CD4-positive, alpha-beta T cell treated with Interleukin-17A for 4 hours (primary cell): ENCODE measurements at places on chromosomes 2 and 18.

GRCh38 chr2:44777537-44777936, 164.0 kb upstream of the SIX3 start:
- no peak for DNase-seq

GRCh38 chr18:5285326-5285725, 10.2 kb downstream of the ZBTB14 start:
- no peak for DNase-seq

DNA sequence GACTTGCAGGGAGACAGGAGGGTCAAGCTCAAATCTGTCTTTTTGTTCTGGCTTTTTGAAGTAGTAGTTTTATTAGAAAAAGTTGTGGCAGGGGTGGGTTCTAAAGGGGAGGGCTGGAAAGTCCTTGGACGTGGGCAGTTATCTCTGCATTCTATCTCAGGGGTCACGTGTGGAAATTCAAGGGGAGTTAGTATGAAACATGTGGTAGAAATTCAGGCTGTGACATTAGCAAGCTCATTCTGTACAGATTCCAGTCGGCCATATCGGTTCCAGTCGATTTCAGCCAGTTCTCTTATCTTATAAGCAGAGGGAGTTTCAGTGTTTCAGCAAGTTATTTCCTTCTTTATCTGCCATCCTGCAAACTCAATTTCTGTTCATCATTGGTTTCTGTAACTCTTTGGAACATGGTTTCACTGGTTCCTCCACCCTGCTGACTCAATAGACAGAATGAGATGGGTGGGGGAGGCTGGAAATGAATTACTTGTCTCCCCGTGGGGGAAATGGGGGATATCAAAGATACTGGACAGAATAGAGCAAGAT, 53.0 kb downstream of the RAB27B start:
- no peak for DNase-seq

- no peak for DNase-seq
Measured at GRCh38 chr2:10909996-10910341, 1.8 kb upstream of the KCNF1 start.

DNA sequence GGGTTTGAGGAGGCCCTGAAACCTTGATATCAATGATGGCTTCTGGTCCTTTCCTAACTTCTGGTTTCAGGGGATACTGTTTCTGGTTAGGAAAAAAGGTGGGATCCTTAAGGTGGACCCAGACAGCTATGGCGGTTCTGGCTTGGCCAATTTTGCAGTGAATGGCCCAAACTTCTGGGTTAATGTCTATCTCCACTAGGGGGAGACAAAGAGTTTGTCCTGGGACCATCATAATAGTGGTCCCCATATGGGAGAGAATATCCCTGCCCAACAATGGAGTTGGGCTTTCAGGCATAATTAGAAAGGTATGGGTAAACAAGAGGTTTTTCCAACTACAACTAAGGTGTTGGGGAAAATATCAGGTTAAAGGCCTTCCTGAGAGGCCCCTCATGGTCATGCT, 273.5 kb downstream of the CALCRL start:
- no peak for DNase-seq
